ENCODE measurements at places on chromosomes 11 and 22. TPM values are rescaled to one million over a fixed set of nuclear protein-coding genes. Genes with fewer than 3 reads are reported as not detected.

PRRG4 gene
- 1.9 TPM for total RNA-seq

GRCh38 chr11:90187839-90188238 is 35.0 kb downstream of the CHORDC1 start:
- DNase-seq: no peak

GRCh38 chr22:31230155-31230870 is 18.2 kb downstream of the LIMK2 start:
- DNase-seq: peak; percentile 75

DNA sequence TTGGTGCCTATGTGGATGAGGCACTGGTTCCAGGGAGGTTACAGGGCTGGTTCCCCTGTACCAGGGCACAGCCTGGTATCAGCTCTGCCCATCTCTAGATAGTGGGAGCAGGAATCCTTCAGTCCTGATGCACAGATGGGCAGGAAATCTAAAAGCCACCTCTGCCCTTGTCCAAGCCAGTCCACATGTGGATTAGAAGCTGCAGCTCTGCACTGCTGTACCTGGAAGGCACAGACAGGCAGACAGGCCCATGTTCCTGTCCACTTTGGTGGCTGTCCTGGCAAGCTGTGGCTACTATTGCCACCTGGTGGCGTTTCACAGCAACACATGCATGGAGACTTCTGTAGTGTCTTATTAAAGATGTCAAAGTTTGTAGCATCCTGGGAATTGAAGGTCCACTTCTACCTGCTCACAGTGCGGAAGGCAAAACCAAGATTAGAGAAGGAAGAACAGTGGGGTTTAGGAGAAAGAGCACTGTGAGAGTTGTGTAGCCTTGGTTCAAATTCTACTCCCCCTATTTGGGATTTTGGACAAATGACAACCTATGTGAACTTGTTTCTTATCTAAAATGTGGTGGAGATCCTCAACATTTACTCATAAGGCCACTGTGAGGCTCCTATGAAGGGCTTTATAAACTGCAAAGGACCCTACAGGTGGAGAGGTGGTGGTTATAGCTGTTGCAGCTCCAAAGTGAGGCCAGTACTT is 30.1 kb downstream of the NAV2 start:
- DNase-seq: peak; percentile 77

Data from dermis microvascular lymphatic vessel endothelial cell (primary cell).